ENCODE measurements at places on chromosomes 13 and 19.
A peak's percentile ranks its signal among the peaks of the same experiment; 100 is the strongest.

DNA sequence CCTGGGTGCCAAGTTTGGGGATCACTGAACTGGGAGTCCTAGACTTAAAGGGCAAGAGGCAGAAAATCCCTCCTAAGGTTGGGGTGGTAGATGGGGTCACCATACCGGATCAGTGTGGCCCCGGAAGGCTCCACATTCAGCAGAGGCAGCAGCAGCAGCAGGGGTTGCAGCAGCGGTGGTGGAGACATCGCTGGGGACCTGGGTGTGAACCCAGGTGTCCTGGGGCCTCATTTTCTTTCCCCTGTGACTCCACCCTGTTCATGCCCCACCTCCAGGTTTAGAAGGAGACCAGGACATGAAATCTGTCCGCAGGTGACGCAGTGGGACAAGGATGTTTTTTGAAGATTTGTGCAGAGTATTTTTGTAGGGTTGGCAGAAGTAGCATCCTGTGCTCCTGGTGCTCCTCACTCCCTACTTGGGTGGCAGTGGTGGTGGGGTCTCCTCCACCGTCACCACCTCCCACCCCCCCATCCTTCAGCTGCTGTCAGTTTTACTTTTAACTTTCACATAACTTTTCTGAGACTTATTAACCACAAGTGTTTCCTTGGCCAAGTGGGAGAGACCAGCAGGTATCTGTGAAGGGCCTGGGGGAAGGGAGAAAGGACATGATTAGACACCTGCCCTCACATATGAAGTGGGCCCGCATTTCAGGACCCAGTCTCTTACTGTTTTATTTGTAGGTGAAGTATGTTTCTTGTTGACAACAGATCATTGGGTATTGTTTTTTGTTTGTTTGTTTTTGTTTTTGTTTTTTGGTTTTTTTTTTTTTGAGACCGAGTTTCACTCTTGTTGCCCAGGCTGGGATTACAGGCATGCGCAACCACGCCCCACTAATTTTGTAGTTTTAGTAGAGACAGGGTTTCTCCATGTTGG is at the start of gene NAPSA:
Gene NAPSA, minus strand, starts transcription at position 206 of the 873 bp plus-strand sequence. Its CDS starts 18 bp downstream, at position 188.
- no peak for DNase-seq

GRCh38 chr13:50106559-50106958 is 91.3 kb downstream of the KCNRG start:
- no peak for DNase-seq

DNA sequence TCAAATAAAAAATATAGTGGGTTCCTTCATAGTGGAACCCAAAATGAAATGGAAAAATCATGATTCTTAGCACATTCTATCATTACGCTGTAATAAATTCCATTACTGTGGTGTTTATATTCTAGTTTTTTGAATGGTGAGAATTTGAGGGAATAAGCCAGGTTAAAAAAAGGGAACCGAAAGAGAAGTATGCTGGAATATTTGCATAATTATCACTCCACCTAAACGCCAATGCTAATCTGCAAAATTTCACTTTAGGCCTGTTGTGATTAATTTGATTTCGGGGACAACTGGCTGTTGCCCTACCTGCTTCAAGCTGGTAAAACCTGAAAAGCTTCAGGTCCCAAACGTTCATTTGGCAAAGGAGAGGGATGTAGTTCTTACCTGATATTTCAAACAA is 32.1 kb upstream of the SCEL start:
- no peak for DNase-seq

DNA sequence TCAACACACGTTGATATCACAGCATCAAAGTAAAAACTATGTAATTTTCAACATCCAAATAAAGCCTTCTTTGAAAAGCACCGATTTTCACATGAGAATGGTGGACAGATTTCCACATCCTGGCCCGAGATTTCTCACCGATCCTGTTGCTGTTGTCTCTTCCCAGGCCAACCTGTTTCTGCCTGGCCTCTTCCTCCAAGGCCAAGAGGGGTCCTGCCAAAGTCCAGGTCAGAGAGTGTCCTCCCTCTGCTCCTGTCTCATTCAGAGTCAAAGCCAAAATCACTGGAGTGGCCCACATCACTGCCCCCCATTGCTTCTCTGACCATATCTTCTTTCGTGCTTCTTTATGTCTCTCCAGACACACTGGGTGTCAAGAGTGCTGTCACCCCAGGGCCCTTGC is 49.5 kb downstream of the CHST8 start:
- DNase-seq = no peak

DNA sequence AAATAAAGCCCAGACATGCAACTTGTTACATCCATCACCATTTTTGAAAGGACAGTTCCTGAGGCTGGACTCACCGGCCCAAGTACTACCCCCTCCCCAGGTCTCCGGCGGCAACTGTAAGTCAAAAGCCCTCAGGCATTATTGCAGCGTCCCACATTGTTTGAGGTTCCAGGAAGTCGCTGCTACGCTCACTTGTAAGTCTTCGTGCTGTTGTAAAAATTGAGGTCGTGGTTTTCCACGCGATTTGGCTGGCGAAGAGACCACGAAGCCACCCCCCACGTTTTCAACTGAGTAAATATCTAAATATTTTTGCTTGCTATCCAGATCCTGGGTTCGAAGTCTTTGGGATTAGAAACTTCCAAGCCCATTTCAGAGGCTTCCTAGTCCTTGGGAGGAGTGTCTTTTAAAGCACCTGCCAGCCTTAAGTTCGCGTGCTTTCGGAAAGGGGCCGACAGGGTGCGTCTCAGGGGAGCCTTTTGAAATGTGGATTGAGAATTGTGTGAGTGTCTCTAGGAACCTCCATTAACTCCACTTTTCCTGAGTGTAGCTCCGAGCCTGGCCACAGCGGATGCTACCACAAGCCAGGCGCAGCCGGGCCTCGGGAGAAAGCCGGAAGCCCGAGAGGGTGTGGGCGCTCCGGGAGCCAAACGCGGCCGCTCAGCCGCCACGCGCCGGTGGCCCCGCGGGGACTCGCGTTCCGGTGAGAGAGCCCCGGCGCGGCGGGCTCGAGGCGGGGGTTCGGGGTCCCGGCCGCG is 434 bp upstream of the FNDC3A start:
- DNase-seq = peak; percentile 18

DNA sequence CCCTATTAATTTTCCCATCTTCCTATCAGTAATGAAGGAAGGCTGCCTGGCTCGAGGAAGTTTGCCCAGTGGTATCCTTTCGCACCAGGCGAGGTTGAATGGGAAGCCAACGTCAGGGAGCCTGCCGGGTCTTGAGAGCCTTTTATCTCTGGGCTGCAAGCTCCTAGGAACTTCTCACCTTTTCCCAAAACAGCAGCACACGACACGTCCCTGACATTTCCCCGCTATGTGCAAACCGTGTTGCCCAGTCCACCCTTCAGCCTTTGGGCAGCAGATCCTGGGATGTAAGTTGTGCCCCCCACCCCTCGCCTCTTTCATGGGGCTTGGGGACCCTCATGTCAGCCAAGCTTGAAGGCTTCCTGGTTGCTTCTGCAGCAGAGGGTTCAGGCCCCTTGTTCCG is 179.1 kb downstream of the ZNF536 start:
- DNase-seq = no peak
